SW 1271 (cell line): ENCODE measurements at places on chromosomes 13 and 19.

- no peak for DNase-seq
Observed at GRCh38 chr13:112447761-112448603, 71.8 kb downstream of the SPACA7 start.

DNA sequence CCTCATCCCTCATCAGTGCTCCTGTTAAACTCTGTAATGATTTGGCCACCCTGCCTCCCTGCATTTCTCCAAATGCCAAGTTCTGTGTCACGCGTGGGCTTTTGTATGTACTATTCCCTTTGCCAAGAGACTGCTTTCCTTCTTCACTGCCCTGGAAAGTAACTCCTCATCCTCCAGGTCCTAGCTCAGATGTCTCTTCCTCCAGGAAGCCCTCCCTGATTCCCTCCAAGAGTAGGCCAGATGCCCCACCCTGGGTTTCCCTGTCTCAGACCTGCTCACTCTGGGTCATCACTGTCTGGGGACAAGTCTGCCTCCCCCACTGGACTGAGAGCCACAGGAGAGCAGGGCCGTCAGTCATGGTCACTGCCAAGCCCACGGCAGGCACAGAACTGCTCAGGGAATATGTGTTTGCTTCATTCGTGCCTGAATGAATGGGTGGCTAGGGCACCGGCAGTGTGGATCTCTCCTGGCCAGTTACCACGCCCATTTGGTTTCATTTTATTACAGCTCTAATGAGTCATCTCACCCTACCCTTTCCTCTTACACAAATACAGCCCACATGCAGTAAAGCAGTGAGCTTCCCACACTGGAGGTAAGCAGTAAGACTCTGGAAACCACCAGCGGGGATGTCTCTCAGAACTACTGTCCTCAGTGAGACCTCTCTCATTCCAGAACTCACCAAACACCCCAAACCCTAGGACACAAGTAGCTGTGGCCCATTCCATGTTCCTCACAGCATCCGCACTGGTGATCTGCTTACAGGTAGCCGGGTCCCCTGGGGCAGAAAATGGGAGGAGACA is 12.1 kb upstream of the GPR4 start:
- peak; percentile 51 for DNase-seq

DNA sequence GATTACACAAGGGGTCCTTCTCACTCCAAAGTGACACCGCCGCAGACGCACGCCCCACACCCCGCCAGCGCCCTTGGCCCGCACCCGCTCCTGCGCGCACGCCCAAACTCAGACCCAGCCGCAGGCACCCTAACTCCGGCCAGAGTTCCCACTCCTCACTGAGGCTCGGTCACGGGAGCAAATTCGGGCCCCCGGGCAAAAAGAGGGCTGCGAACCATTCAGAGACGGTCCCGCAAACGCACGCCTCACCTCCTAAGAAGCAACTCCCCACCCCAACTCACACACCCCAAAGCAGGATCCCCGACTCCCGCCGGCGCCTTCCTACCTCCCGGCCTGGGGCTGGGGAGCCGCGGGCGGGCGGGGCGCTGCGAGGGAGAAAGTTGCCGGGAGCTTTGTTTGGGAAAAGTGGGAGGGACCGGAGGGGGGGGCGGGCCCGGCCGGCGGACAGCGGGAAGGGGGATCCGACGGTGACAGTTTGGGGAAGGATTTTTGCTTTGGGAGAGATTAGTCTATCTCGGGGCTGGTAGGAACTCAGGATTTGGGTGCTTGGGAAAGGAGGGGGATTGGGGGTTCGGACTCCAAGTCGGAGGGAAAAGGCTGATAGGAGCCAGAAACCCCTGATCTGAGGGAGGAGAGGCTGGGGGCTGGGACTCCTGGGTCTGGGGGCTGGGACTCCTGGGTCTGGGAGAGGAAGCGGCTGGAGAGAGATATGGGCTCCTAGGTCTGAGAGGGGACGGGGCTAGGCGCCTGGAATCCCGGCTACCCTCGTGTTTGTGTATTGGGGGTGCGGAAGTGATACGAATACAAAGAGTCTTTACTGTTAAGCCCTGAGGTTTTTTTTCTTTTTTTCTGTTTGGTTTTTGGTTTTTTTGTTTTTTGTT is at the start of gene TEAD2:
Gene TEAD2, minus strand, starts transcription at position 369 of the 881 bp plus-strand sequence. CDS start 2,341 bp downstream, outside the sequence.
- no peak for DNase-seq

DNA sequence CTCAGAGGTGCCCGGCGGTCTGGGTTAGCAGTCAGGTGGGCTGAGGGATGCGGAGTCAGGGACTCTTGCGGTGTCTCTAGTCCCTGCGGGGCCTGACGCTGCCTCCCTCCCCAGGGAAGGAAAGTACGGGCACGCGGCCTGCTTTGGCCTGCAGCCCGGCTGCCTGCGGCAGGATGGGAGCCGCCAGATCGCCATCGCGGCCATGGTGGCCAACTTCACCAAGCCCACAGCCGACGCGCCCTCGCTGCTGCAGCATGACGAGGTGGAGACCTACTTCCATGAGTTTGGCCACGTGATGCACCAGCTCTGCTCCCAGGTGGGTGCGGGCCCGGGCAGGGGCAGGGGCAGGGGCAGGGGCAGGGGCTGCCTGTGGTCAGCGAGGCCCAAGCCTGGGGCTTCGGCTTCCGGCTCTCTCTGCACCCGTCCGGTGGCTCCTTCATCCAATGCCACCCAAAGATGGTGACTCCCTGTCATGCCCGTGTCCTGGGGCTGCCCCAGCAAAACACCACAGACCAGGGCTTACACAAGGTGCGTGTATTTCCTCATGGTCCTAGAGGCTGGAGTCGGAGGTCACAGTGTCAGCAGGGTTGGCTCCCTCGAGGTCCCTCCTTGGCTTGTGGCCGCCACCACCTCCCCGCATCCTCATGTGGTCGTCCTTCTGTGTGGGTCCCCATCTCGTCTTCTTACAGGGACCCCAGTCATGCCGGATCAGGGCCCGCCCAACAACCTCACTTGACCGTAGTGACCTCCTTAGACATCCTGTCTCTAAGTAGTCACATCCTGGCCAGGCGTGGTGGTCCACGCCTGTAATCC is 11.3 kb upstream of the ZNF554 start:
- DNase-seq: no peak

- no peak for DNase-seq
Observed at GRCh38 chr19:1857648-1858326, 5.6 kb downstream of the KLF16 start.

DNA sequence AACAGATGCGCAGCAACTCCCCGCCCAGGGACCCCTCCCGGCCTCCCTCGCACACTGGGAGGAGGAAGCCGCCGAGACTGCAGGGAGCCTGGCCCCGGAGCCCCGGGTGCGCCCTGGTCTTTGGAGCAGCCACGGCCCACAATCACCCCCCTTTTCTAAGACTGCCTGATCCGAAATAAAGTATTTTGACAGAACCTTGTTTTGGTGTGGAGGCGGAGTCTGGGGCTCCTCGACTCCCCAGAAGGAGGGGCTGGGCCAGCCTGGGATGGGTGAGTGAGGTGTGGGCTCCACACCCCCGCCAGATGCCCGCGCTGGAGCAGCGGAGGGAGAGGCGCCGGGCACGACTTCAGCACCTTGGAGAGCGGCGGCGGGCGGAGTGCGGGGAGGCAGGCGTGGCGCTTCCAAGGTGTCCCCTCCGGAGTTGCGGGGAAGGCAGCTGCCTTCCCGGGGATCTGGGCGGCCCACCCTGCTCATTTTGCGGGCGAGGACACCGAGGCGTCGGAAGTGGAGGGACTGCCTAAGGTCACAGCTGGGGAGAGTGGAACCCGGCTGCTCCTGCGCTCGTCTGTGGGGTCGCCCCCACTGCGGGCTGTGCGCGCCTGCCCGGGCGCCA is 9.4 kb downstream of the SIRT6 start:
- no peak for DNase-seq

DNA sequence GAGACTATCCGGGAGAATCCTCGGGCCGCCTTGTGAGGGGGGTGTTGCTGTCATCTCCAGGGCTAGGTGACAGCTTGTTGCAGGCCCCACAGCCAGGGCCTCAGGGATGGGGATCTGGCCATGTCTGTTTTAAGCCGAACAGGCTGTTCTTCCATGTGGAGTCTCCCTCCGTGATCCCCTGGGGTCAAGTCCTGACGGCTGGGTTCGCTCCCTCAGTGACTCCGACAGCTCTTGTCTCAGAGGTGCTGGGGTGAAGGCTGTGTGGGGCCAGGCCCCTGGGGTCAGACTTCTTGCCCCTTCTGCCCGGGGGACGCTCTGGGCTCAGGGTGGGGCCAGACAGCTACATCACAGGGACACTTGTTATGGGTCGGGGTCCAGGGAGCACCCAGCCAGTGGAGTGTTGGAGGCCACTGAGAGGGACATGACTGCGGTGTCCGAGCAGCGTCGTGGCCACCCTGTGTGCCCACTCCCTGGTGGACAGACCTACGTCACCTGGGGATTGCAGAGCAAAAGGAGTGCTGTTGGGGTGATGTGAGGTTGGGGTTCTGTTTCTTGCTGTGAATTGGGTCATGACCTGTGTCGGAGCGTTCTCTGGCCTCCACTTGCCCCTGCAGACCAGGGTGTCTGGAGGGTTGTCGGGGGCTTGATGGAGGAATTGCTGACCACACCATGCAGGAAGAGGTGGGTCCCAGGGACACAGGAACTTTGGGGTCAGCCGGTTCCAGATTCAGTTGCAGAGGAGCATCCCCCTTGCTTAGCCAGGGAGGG is 21.5 kb downstream of the EPN1 start:
- DNase-seq: no peak

GRCh38 chr13:112782429-112783010 is 92.7 kb downstream of the ATP11A start:
- DNase-seq: no peak

DNA sequence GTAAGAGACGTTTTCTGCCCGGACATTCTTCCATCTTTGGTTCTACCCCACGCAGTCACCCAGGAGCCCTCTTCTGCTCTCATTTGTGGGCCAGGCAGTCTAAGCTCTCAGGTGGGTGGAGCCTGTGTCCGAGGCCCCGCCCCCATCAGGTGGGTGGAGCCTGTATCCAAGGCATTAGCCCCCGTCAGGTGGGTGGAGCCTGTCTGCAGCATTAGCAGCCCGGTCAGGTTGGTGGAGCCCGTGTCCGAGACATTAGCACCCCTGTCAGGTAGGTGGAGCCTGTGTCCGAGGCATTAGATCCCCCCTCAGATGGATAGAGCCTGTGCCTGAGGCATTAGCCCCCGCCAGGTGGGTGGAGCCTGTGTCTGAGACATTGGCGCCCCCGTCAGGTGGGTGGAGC is 45.5 kb upstream of the C13orf46 start:
- DNase-seq: no peak

DNA sequence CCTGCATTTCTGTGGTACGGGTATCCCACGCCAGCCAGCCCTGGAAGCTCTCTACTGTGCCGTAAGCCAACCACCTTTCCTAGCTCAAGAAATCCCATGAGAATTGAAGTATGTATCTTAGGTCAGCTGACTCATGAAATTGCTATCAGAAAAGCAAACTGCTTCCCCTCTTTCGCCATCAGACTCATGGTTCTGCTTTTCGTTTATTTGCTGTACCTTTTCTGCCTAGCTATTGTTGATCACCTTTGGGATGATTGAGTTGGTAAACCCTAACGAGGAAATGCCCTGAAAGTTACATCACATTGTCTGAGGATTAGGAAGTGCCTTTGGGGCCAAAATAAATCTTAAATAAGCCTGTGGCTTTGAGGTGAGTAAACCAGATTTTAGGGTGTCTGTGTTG is at the start of gene ADGRE3:
Gene ADGRE3, minus strand, starts transcription at position 81 of the 400 bp plus-strand sequence. Its CDS starts 74 bp downstream, at position 7.
- DNase-seq: no peak

- DNase-seq: no peak
Observed at GRCh38 chr13:89865164-89866064, 1482.1 kb upstream of the MIR17HG start.

- no peak for DNase-seq
Observed at GRCh38 chr19:51796195-51796679, 1.3 kb downstream of the FPR3 start.

- DNase-seq: no peak
Observed at GRCh38 chr19:4030981-4031380, 23.4 kb downstream of the PIAS4 start.

DNA sequence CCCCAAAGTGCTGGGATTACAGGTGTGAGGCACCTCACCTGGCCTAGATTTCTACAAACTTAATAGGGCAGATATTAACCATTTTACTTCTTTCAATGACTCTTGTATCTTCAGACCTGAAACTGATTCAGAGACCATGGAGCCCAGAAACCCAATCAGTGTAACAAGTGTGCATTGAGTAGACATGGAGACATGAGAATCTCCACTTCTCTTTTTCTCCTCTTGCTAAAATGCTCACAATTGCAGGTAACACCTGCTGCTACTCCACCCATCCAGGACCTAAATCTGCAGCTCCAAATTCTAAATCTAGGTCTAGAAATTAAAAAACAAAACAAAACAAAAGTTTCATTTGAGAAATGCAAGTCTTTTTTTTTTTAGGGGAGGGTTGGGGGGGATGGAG is 42.2 kb upstream of the ZNF681 start:
- no peak for DNase-seq

- no peak for DNase-seq
Observed at GRCh38 chr13:33307843-33308242, 22.3 kb upstream of the STARD13 start.

- no peak for DNase-seq
Observed at GRCh38 chr13:40583738-40584137, 82.7 kb downstream of the FOXO1 start.

GRCh38 chr19:10453852-10454251 is 33.5 kb downstream of the PDE4A start:
- DNase-seq: no peak

DNA sequence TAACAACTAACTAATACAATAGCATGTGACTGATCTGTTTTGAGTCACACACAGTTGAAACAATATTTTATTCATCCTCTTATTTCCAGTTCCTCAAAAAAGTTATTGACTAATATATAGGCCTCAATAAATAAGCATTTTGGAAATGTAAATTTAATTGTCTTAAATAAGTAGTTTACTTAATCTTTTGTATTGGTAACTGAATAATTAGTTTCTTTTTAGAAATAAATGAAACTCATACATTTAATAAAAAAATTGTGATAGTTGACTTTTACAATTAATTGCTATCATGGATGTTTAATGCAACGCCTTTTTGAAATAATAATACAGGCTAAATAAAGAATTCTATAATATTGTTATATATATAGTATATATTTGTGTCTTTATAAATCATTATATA is 500.8 kb upstream of the PCDH20 start:
- no peak for DNase-seq

DNA sequence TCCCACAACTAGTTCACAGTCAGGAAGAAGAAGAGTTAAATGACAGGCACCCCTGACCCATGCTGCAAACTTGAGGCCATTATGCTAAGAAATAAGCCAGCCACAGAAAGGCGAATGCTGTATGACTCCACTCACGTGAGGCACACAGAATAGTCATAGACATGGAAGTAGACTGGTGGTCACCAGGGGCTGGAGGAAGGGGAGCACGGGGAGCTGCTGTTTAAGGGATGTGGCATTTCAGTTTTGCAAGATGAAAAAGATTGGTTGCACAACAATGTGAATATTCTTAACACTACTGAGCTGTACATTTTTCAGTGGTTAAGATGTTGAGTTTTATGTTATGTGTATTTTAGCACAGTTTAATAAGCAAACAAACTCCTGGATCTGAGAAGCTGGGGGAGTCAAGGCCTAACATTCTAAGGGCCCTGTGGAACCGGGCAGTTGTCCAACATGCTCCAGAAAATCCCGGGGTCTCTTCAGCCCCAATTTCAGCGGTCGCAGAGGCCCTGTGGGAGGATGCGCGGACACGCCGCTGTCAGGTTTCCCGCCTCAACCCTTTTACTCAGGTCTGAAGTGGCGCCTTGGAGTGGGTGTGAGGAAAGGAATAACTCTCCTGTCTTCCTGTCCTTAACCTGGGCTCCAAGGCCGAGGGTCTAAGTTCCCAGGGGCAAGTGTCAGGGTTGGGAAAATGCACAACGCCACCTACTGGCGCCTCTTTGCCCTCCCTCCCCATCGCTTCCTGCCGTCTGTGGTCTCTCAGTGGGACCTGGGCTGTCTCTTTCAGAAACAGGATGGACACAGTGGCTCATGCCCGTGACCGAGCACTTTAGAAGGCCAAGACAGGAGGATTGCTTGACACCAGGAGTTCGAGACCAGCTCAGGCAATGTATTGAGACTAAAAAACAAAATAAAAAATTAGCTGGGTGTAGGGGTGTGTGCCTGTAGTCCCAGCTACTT is 4.4 kb upstream of the TMEM272 start:
- DNase-seq: no peak
